ENCODE measurements at places on chromosomes 1 and 21.

DNA sequence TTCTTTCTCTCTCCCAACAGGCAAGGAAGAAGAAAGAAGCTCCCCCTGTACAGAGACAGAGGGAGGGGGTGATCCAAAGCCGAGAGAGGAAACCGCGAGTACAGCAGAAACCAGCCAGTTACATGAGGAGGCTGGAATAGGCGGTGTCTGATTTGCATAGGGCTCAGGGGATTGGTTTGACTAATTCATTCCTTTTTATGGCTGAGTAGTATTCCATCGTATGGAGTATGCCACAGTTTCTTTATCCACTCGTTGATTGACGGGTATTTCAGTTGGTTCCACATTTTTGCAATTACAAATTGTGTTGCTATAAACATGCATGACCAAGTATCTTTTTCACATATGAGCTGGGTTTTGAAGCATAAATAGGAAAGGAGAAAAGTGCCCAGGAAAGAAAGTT, 3.4 kb upstream of the GPX7 start:
- no peak for DNase-seq

GRCh38 chr1:39385067-39385988, 106.1 kb upstream of the BMP8A start:
- no peak for DNase-seq

DNA sequence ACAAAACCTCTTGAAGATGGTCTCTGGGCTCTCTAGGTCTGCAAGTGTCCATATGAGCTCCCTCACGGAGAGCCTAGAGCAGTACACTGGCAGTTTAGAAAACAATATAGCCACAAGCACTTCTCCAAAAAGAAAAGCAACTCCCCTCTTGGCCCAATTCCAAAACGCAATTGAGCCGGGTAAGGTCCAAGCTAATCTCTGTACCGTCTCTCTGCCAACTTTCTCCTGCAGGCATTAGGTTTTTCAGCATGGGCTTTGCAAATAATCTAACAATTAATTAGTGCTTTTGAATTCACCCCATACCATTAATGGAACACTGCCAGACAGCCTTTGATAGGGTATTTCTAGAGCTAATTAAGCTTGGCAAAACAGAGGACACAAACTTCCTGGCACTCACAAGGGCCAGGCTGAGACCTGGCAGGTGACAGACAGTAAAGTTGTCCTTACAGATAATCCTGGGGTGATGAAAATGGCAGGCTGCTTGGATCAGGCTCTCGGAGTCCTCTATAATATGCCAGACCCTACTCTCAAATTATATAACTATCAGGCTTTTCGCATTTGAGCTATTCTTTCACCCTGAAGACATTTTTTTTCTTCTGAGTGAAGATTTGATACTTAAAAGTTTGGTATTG, 39.8 kb downstream of the TGFBR3 start:
- peak; percentile 97 for DNase-seq

GRCh38 chr1:66243548-66244130, 290.3 kb upstream of the SGIP1 start:
- no peak for DNase-seq

DNA sequence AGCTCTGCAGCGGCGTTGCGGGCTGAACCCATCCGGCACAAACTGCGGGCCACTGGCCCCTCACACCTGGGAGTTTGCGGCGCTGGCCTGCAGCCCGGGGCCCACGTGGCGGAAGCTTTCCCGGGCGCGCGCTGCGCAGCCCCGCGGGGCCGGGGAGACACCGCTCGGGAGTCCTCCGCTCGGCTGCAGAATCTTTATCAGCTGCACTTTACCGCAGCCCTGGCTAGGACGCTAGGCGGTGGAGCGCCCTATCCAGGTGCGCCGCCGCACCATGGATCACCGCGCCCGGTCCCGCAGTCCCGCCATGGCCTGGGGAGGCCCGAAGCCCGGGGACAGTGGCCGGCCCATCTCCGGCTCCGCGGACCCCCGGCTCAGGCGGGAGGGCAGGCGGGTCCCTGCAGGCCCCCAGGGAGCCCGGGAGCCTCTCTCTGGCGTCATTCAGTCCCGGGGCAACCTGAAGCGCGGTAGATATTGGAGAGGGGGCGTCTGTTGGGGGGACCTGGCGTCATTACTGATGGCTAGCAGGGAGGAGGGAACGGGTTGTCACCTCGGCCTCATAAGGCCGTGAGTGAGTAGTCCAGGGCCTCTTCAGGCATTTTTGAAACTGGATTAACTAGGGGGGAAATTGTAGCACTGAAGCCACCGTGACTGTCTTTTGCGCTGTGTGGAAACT, 5.7 kb upstream of the OLIG2 start:
- no peak for DNase-seq

DNA sequence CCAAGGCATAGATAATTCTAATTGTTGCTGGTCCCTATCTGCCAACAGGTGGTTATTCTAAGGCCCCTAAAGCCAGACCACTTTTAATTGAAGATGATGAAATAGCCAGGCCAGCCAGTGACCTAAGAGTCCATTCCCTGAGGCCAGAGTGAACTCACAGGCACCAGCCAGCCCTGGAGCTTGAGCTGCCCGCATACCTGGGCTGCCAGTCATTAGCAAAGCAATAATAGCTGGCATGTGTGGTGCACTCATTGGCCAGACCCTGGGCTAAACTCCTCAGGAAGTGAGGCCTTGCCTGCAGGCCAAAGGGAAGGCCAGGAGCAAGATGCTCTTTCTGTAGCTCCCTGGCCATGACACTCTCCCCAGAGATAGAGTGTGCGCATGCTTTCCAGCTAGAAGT, 180.4 kb upstream of the KLHDC7A start:
- DNase-seq, result no peak

GRCh38 chr1:12405325-12406210, 175.7 kb downstream of the VPS13D start:
- no peak for DNase-seq

DNA sequence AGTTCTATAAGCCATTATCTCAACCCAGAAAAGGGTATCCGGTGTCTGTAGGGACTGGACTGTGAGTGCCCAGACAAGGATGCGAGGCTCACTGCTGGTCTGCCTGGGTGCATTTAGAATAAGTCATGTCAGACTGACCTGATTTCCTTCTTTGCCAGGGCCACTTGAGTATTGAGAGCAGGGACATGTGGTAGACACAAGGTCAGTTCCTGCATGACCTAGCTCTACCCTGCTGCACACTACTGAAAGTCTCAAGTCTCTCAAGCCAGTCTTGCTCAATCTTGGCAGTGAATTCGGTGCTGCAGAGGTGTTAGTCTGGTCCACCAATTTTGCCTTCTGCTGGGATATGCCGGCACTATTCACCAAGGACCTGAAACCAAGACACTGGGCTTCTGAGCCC, 180.1 kb downstream of the C1orf94 start:
- no peak for DNase-seq

- DNase-seq, result no peak
Measured at GRCh38 chr1:216223486-216223885, 199.8 kb downstream of the USH2A start.

DNA sequence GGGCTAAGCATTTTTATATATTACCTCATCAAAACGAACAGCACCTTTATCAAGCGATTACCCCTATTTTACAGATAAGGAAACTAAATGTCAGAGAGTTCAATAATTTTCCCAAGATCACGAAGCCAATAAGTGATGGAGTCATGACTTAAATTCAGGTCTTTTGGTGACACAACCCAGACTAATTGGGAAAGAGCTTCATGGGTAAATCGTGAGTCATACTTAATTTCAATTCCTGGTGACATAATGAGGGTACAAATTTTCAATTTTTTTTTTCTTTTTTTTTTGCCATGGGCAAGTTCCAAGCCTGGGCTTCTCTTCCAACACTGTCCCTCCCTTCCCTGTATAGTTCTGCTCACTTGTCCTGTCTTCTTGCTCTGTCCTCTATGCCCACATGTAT, 30.1 kb upstream of the IL10 start:
- DNase-seq, result no peak

GRCh38 chr21:42779431-42779861, 99.9 kb downstream of the WDR4 start:
- DNase-seq, result no peak

- no peak for DNase-seq
Measured at GRCh38 chr21:19810779-19811178, 1187.4 kb upstream of the NCAM2 start.

GRCh38 chr1:179082999-179083335, 1.1 kb downstream of the TOR3A start:
- no peak for DNase-seq

DNA sequence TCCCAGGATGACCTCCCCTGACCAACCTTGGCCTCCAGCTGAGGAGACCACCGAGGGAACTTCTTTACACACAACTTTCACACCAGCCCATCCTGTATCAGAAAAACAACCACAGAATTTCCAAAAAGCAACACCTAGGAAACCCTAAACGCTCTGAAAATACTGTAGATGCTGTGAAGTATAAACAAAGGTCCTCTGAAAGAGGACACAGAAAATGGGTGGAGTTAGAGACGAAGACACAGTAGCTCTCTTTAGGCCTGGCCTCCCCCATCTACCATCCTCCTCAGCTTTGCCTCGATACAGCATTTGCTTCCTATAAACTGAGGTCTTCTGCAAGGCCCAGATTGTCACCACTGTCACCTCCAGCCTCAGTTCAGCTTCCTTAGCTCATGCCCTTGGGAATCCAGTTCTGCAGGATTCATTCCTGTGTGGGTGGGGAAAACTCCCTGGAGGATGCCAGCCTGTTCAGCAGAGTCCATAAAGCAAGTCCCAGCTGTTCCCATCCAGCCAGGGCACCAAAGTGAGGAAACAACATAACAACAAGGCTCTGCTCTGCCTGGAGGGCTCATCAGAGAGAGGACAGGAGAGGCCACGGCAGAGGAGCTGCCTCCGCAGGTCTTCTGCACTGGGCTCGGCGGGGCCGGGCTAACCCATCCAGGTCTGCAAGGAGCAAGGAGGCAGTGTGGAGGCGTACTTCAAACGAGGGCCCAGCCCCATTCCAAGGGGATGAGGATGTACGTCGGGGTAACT, 15.0 kb downstream of the PIK3C2B start:
- no peak for DNase-seq

DNA sequence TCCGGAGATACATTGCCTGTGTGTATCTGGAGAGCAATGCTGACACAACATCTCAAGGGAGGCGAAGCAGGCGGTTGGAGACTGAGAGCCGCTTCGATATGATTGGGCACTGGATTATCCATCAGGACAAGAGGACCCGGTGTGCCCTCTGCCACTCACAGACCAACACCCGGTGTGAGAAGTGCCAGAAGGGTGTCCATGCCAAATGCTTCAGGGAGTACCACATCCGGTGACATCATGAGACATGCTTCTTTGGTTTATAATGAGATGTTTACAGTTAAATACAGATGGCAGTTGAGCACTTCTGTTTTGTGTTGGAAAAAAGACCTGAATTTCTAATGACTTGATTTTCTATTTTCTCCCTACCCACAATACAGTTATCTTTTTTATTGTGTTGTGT, 12.1 kb downstream of the PGBD2 start:
- peak; percentile 95 for DNase-seq

- no peak for DNase-seq
Measured at GRCh38 chr21:15498455-15498854, 231.3 kb upstream of the USP25 start.

DNA sequence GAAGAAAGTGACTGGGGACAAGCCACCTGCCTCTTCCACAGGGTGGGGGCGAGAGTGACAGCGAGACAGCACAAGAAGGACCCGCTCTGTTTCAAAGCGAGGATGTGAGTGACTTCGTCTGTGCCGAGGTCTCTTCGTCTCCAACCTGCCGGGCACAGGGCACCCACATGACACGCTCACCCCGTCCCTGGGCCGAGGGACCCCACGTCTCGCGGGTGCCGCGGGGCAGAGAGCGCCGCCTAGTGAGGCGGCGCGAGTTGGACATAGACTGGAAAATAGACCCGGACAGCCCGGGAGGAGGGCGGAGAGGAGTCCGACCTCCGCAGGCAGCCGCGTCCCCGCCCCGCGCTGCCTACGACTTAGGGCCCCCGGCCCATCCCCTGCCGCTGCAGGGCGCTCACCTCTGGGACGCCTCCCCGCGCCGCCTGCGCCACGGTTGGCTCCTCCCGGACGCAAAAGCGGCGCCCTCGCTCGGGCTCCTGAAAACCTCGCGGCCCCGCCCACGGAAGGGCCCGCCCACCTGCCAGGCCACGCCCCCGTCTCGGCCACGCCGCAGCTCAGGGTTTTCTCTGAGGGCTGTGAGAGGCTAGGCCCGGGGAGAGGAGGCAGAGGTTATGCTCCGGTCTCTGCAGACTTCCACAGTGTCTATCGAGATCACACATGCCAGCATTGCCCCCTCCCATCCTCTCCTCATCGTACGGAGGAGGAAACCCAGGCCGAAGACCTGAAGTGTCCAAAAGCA, at the start of gene TLR5:
TSS of gene TLR5 (minus strand) at position 454 of the 742 bp plus-strand sequence. CDS start 30,217 bp downstream, outside the sequence.
- DNase-seq, result peak; percentile 17

DNA sequence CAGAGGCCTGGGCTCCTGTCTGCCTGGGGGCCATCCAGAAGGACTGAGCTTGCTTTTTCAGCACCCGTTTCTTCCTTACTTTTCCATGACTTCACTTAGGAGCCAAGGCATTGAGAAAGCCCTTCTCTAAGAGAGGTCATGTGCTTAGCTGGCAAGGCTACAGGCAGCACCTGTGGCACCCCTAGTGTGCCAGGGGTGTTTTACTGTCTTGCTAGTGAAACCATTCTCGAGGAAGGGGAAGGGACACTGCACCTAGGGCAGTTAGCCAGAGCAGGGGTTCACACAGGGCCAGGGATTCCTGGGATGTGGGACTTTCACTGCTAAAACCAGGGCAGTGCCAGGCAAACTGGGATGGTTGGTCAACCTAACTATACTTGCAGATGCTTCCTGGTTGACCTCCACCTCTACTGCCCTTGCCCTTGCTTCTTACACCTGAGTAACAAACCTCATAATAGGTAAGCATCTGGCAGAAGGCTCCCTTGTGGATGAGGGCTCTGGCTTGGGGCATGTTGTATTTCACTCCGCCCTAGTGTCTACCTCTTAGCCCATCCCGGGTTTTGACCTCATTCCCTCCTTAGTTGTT, 69.2 kb downstream of the NOS1AP start:
- DNase-seq, result no peak

GRCh38 chr1:53543778-53544695, 84.8 kb downstream of the DMRTB1 start:
- no peak for DNase-seq

GRCh38 chr1:206570529-206570928, 41.7 kb downstream of the EIF2D start:
- DNase-seq, result no peak

DNA sequence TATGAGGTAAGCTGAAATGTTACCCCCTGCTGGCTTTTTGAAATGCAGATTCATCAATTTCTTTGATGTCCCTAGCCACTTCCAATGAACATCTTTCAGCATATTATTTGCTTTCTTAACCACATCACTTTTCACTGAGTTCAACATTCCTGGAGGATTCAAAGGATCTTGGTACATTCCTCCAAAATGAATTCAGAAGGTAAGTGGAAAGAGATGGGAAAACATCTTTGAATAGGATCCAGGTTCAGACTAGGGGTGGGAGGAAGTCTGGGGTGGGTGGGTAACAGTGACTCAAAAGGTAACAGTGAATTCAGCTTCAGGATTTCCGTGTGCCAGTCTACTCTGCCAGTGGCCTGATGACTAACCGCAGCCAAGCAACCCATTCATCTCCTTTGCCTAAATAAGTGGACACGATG, 180.7 kb downstream of the ZC3H11B start:
- no peak for DNase-seq

Measured in NCI-H2029 treated with DMSO at 0.1 percent for 48 hours (cell line).